Right renal cortex interstitium (tissue), 3 donors: ENCODE measurements at places on chromosomes 4 and X. TPM values are rescaled to one million over a fixed set of nuclear protein-coding genes. Genes with fewer than 3 reads are reported as not detected.

The SRPX gene
- polyA plus RNA-seq: 17.7 TPM

- no peak for DNase-seq
Observed at GRCh38 chrX:57918750-57919436, 8.6 kb upstream of the ZXDA start.

GRCh38 chrX:14398725-14399124 is 130.6 kb upstream of the GLRA2 start:
- DNase-seq: no peak

The PDGFRA gene
- polyA plus RNA-seq: 184 TPM

- DNase-seq: no peak
Observed at GRCh38 chrX:107766470-107767150, 9.0 kb downstream of the TSC22D3 start.

The RNF212 gene
- 11.5 TPM for polyA plus RNA-seq

The THOC2 gene
- polyA plus RNA-seq: 137 TPM

The SPARCL1 gene
- polyA plus RNA-seq: 8.6 TPM

The PCDH10 gene
- polyA plus RNA-seq: 5.4 TPM

The COX7B2 gene
- not detected for polyA plus RNA-seq

GRCh38 chr4:176793060-176793605 is 411 bp upstream of the VEGFC start:
- no peak for DNase-seq

The PWWP3B gene
- 3.1 TPM for polyA plus RNA-seq

- no peak for DNase-seq
Observed at GRCh38 chr4:114311787-114312186, 286.8 kb upstream of the UGT8 start.

The ACSL1 gene
- polyA plus RNA-seq: 58.0 TPM

The SOWAHD gene
- 0.40 TPM for polyA plus RNA-seq

The ENOPH1 gene
- polyA plus RNA-seq: 80.7 TPM

DNA sequence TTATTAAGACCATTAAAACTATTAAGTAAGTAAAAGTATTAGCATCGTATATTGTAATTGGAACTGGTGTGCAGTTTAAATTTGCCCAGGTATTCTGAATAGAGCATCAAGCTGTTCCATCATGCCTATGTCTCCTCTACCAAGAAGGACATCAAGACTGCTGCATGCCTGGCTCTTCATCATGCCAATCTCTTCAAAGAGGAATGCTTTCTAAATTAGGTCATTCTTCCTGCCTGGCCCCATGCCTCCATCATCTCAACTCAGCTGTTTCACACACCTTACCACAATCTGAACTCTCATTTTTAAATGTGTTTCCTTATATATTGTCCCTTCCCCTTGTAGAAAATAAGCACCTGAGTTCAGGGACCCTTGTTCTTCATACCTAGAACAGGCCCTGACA is 270.5 kb upstream of the PPARGC1A start:
- DNase-seq: no peak

DNA sequence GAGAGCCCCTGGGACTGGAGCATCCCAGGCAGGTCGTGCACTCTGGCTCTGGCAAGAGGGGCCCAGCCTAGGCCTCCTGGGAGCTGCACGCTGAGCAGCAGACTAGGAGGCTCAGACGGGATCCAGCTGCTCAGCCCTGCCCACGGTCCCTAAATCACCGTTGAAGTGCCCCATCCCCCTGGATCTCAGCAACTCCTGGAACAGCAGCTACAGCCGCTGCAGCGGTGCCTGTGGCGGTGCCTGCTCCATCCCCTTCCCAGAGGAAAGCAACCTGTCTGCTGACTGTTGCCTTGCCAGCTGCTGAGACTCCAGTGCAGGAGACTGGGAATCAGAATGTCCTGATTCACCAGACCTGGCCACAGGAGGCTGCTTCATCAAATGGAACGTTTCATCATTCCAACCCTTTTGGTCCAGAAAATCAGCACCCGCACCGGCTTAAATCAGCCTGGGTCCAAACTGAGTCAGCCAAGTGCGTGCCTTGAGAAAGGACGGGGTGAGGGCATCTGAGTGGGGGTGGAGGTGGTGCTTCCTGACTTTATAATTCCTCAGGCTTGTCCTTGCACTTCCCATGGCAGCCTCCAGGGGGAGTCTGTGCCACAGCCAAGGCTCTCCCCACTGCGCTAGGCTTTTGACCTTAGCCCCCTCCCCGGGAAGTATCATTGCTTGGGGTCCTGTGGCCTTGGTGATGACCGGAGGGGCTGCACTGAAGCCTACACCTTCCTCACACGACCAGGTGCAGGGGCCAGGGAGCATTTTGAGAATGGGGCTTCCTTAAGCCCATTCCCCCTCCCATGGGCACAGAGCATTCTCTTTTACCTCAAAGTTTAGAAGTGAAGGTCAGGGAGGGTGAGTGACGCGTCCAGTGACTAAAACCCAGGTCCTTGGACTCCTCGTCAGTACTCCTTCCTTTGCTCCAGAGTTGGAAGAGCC is 6.5 kb downstream of the ZNF185 start:
- DNase-seq: no peak

DNA sequence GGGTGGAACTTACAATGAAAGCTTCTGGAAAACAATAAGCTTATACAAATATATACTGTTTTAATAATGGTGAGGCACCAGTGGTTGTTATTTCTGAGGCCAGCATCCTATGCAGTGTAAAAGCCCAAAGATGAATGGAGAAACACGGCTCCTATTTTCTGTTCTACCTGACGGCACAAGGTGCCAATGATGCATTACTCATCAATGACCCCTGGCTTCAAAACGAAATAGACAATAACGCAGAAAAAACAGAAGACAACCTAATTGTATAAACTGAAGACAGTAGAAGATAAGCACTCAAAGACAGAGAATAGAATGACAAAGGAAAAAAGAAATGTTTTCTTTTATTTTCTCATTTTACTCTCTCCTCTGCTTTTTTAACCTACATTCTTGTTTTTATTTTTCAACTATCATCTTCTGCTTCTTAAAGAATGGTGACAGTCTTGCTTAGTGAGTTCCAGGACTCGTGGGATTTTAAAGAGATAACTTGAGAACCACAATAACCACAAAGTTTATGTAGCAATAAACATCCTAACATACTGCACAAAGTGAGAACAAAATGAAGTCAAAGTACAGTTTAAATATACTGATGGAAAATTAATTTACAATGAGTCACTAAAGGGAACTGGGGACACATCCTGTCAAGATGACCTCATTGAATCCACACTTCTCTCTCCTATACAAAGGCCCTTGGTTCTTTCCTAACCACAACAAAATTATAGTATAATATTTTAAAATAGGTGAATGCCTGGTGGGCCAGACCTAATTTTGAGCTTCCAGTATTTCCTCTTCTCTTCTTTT is 169.8 kb downstream of the BTC start:
- DNase-seq: no peak

The NONO gene
- polyA plus RNA-seq: 614 TPM

GRCh38 chr4:109912706-109913595 is at the start of gene EGF:
Gene EGF (plus strand): TSS chr4:109912883. CDS start chr4:109913336, 453 bp downstream.
- DNase-seq: no peak

DNA sequence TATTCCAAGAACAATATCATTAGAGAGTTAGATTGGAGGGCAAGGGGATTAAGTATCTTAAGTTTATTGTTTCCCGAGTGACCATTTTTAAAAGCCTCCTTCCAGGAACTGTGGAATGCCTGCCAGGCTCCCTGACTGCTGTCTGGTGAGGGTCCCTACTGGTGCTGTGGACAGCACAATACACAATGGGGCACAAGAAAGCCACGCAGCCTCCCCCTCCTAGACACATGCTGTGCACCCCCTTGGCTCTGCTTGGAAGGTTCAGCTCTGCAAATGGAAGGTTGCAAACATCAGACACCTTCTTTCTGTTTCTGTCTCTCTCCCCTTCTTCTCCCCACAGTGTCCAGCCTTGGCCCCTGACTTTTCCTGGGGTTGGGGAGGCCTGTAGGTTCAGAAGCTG is 153.2 kb downstream of the SHROOM3 start:
- DNase-seq: no peak

DNA sequence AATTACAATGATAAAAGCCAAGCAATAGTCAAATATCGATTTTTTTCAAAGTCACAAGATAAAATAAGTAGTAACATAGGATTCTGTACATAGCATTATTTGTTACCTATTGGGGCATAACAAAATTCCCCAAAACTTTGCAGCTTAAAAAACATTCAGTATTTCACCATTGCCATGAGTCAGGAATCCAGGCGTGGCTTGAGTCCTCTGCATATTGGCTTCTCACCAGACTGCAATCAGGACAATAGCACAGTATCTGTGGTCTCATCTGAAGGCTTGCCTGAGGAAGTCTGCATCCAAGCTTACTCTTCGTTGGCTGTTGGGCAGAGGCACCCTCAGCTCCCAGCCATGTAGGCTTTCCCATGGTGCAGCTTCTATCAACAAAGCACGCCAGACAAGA is 6.2 kb upstream of the CTBP1 start:
- DNase-seq: no peak

- DNase-seq: no peak
Observed at GRCh38 chr4:8331575-8331955, 62.0 kb downstream of the HTRA3 start.

The SRPX2 gene
- polyA plus RNA-seq: 10.8 TPM

DNA sequence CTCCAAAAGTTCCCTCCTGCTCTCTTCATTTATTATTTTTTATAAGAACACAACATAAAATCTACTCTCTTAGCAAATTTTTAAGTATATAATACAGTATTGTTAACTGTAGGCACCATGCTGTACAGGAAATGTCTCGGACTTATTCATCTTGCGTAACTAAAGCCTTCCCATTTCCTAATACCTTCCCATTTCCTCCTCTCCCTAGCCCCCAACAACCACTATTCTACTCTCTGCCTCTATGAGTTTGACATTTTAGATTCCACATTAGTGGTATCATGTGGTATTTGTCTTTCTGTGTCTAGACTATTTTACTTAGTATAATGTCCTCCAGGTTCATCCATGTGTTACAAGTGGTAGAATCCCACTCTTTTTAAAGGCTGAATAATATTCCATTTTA is 15.8 kb upstream of the SYTL4 start:
- DNase-seq: no peak

The XPNPEP2 gene
- polyA plus RNA-seq: 56.2 TPM

The CCNB3 gene
- 1.4 TPM for polyA plus RNA-seq

DNA sequence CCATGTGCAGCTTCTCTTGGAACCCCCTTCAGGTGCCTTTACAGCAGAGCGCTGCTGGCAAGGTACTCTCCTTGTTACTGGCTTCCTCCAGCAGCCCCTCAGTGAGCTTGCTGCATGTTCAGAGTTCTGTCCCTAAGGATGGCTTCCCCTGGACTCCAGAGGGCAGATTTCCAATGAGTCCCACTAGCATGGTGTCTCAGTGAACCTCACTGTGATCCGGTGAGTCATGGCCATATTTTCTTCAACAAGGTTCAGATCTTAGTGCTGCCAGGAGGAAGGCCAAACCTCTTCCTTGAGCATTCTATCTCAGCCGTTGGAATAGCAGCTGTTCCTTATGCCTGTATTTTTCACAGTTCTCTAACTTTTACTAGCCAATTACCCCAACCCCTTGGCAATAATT is 98.8 kb downstream of the CASK start:
- no peak for DNase-seq

DNA sequence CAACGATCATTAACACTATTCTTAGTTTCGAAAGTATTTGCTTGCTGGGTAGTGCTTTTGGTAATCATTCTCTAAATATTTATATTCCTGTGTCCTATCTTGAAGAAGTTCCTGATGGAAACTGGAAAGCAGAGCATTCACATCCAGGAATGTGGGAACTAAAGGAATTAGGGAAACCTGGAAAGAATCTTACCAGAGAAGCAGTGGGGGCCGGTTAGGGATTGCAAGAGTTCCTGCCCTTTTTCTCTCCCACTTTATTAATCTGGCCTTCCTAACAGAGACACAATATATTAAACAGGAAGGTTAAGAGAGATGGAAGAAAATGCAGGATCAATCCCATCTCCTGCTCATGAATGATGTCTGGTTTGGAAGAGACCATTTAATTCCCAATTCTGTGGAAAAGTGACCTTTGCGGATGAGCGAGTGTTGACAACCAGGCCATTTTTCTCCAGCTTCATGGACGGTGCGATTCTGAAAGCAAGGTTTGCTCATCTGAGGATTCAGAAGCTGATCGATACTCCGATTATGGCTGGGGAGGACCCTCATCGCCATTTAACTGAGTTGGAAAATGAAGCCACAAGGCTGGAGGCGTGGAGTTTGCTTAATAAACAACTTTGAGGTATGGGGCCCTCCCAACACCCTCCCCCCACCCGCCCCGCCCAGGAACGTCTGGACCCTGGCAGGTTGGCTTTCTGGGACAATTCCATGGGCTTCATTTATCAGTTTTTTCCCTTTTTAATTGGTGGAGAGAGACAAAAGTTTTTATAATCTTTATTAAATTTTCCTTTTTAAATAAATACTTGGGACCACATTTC is 52.3 kb downstream of the C4orf51 start:
- no peak for DNase-seq

GRCh38 chrX:25084446-25084845 is 68.7 kb upstream of the ARX start:
- no peak for DNase-seq

- DNase-seq: no peak
Observed at GRCh38 chr4:67131224-67131623, 414.1 kb downstream of the CENPC start.

- DNase-seq: no peak
Observed at GRCh38 chr4:142318280-142318679, 527.8 kb downstream of the INPP4B start.

DNA sequence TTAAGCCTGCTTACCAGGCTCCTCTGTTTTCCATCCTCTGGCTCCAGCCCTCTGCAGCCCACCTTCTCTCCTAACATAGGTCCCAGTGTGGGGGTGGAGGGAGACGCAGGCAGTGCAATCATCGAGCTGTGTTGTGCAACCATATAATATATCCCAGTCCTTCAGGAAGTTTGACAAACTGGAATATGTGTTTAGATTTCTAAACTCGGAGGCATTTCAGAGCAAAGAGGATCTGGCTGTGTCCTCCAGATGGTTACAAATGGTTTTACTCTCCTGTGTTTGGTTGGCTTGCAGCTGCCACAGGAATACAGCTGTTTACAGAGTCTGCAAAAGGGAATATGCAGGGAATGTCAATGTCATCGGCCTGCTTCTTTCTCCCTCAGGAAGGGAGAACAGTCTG is 195.3 kb upstream of the LNX1 start:
- no peak for DNase-seq

GRCh38 chrX:98203800-98204199 is 1320.1 kb downstream of the RPA4 start:
- no peak for DNase-seq

The ZMAT1 gene
- polyA plus RNA-seq: 26.4 TPM

The CCSER1 gene
- 19.7 TPM for polyA plus RNA-seq

DNA sequence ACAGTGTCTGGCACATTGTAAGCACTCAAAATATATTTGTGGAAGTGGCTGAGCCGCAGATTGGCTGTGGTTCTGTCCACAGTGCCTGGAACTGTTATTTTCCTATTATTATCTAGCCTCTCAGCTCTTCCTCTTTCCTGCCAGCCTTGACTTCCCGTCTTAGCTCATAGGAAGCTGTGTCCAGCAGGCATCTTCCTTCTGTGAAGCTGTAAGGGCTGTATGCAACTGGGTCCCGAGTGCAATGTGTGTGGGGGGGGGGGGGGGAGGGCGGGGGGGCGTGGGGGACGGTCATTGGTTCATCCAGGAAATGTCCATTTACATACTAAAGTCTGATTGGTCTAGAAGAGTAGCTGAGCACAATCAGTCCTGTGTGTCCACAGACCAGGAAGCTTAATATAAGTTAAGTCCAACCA is 210.7 kb downstream of the PDGFRA start:
- no peak for DNase-seq
